Adrenal gland (tissue), 19 donors: ENCODE measurements at places on chromosomes 4 and X.

- no peak for DNase-seq
Measured at GRCh38 chr4:186915816-186916215, 192.2 kb upstream of the FAT1 start.

DNA sequence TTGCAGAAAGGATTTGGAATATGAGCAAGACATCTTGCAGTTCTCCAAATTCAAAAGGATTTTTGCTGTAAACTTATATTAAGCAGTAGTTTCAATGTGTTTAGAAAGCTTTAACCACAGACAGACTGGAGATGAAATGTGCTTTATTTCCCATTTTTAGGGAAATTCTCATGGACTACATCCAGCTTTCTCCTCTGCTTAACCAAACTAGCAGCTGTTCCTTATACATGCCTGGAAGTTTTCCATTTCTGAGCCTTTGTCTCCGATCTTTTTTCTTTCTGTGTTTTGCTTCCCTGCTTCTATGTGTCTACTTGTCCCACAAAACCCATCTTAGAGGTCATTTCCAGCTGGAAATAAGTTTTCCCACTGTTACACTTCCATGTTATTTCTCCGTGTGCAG is 41.6 kb downstream of the TMA16 start:
- no peak for DNase-seq

GRCh38 chr4:79042079-79042674 is 102.9 kb upstream of the PAQR3 start:
- DNase-seq, result no peak

- DNase-seq, result no peak
Measured at GRCh38 chr4:19736968-19737756, 514.5 kb upstream of the SLIT2 start.

DNA sequence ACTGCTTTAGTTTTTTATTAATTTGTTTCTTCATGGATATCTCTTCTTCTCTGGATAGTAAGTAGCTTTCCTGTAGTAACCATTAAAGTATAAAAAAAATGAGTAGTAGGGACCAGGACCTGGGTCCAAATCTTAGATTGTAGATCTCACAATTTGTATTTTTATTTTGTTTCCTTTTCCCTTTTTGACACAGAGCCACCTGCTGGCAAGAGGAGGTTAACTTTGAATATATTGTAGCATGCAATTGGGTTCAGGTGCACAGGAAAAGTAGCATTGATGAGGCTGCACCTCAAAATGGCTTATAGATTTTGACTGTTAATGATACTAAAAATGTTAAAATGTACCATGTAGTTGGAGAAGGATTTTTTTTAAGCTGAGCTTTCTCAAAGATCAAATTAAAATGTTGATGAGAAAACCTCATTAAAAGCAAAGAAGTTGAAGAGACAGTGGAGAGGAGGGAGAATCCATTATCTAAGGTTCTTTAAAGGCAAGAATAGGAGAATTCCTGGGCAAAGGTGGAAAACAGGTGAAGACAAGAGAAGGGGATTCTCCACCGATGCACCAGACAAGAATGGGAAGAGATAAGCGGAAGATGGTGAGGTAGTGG is 48.3 kb upstream of the HPGDS start:
- DNase-seq, result peak; percentile 34

- no peak for DNase-seq
Measured at GRCh38 chr4:9704551-9705332, 76.7 kb upstream of the DRD5 start.

DNA sequence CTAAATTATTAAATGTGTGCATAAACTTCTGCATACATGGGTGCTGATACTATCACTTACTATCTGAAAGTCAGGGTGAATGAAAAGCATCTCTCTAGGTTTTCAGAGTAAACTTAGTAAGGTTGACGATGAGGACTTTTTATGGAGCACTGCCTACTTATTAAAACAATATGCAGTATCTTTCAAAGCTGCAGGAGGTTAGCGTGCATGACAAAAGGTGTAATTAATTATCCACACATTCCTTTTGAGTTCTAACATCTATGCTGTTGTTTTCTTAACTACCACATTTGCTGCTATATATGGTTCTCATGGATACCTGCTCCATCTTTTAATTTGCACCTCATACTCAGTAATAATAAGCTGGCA is 256.2 kb downstream of the FSTL5 start:
- DNase-seq, result no peak

DNA sequence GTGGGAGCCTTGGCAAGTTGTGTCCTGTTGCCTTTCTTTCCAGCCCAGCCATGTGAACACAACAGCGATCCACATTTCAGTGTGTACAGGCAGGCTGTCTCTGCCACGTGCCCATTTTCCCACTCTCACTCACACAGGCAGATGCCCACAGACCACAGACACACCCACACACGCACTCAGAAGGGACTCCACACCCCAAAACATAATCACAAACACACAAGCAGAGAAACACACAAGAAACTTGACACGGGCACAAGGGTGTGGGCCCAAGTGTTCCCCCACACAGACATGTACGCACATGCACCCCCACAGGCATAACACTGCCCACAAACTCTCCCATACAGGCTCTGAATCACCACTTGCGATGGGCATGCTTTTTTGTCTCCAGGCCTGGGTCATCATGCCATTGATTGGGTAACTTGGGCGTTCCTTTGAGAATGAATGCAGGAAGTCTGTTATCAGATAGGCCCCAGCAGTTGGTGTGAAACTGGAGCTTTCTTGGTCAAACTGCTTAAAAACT is 84.3 kb downstream of the NBDY start:
- DNase-seq, result peak; percentile 45

GRCh38 chrX:12419591-12419990 is 281.3 kb downstream of the FRMPD4 start:
- DNase-seq, result no peak

DNA sequence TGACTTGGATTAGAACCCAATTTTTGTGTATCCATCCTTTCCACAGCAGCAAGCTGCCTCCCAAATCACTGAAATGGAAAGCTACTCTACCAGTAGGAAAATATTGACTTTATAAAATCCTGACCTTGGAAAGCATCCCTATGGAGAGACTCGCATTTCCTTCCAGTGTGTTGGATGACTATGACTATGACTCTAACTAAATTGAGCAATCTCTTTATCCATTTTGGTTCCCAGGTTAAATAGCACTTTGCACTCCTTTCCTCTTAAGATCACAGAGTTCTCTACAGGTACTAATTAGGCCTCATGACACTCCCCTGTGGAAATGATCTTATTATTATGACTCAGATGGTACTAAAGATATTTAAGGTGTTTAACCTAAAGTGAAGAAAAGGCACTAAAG is 431.8 kb downstream of the PPARGC1A start:
- DNase-seq, result no peak

DNA sequence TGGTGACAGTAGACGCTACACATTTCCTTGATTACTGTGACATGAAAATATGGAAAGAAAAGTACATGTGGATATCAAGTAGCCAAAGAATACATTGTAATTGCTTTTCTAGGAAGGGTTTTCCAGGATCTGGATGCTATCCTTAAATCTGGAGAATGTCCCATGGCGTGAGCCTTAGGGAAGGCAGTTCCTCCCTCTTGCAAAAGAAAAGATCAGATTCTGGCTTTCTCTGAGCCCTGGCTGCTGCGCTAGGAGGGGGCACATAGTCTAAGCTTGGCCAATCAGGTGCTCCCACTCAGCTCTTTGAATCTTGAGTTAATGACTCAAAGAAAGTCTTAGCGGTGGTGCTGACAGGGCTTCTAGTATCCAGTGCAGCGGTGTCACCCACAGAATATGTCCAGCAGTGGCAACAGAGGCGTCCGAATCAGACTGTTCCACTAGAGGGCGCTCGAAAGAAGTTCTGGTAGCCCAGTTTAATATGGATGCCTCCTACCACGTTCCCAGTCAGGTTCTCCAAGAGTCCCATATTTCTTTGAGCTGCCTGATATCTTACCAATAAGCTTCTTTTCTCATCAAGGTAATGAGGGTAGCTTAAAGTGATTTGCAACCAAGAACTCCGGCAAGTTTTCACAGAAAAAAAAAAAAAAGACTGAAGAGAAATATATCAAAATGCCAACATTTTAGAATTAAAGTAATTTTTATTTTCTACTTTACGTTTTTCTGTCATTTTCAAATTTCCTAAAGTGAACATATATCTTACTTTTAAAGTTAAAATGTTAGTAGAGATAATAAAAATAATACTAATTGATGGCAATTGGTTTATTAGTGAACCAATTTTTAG is 213.4 kb upstream of the S100G start:
- peak; percentile 82 for DNase-seq

GRCh38 chrX:140057001-140057411 is 91.7 kb upstream of the CXorf66 start:
- DNase-seq, result peak; percentile 78

- DNase-seq, result peak; percentile 5
Measured at GRCh38 chr4:174523025-174523693, 871 bp upstream of the HPGD start.

DNA sequence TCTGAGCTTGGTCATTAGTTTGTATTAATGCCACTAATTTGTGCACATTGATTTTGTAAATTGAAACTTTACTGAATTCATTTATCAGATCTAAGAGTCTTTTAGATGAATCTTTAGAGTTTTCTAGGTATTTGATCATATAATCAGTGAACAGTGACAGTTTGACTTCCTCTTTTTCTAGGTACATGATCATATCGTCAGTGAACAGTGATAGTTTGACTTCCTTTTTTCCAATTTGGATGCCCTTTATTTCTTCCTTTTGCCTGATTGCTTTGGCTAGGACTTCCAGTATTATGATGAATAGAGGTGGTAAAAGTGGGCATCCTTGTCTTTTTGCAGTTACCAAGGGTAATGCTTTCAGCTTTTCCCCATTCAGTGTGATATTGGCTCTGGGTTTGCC is 421.4 kb upstream of the CPXCR1 start:
- DNase-seq, result no peak

GRCh38 chr4:44100456-44100855 is 348.2 kb downstream of the KCTD8 start:
- no peak for DNase-seq

DNA sequence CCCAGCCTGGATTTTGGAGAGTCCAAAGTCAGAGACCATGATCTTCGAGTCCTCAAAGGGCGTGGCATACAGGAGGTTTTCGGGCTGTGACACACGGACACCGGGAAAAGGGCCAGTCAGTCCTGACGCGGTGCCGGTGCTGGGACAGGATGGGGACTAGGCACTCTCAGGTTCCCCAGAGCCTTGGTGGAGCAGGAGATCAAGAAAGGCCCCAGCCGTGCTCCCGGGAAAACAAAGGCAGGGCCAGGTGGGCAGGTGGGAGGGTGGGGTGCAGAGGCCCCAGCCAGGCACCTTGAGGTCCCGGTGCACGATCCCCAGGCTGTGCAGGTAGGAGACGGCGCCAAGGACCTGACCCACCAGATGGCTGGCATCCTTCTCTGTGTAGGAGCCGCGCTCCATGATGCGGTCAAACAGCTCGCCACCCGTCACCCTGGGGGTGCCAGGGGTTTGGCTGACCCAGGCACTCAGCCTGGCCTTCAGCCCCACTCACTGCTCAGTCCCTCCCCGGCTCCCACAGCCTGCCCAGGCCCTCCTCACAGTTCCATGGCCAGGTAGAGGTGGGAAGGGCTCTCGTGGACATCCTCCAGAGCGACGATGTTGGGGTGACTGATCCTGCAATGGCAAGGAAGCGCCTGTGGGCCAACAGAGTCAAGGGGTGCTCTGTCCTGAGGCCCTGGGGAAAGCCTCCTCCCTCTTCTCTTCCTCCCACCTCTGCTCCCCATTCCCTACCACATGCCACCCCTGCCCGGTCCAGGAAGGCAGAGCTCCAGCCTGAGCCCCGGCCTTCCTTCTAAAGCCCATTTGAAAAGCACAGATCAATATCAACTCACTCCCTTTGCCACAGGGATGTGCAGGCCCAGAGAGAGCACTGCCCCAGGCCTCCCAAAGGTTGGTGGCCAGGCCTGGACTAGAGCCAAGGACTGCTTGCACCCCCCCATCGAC is 1.8 kb downstream of the PNCK start:
- DNase-seq, result no peak

DNA sequence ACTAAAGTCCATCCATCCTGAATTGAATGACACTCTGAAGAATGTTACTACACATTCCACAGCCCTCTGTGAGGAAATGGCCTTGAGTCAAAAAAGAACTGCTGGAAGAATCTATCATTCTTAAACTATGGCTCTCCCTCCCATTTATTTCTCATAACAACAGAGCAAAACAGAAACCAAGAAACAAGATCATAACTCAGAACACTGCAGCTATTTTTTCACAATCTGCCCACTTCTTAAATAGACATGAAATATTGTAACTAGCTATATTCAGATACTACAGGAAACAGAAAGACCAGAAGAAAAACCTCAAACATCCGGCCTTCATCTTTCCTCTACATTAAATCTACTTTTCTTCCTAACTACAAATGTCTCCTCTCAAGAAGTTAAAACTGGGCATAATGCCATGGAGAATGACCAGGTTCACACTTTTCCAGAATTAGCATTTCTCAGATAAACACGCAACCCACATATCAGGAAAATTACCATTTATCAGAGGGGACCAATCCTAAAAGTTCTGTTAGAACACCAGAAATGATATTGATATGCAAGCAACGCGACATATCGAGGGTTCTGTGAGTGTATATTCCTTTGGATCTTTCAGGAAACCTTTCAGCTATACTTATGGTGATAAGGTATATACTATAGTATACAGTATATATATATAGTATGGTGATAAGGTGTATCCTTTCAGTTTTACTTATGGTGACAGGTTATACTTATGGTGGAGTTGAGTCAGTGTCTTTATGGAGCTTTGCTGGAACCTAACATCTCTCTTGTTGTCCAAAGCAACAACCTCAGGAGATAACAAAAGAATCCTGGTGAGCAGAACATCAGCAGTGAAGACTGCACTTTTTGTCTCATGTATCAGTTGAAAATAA is 60.4 kb upstream of the IRF2 start:
- no peak for DNase-seq

- peak; percentile 28 for DNase-seq
Measured at GRCh38 chrX:22652596-22652995, 347.2 kb upstream of the DDX53 start.

DNA sequence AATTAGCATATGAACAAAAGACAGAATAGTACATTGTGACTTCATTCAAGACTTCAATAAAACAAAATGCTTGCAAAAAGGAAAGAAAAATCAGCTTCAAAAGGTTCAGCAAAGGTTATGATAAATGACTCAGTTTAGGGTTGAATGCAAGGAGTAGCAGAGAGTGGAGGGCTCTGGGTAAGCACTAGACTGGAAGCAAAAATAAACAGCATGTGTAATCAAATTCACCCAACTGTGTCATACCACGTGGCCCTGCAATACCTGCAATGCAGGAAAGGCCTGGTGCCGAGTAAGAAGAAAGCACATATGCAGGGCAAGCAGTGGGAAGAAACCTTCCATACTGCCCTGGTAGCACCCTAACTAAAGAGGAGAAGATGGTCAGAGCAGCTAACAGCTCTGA is 88.7 kb downstream of the ATP11C start:
- DNase-seq, result no peak

- DNase-seq, result no peak
Measured at GRCh38 chr4:182495031-182495430, 251.8 kb downstream of the TENM3 start.

- no peak for DNase-seq
Measured at GRCh38 chr4:63460075-63460474, 949.2 kb downstream of the TECRL start.

DNA sequence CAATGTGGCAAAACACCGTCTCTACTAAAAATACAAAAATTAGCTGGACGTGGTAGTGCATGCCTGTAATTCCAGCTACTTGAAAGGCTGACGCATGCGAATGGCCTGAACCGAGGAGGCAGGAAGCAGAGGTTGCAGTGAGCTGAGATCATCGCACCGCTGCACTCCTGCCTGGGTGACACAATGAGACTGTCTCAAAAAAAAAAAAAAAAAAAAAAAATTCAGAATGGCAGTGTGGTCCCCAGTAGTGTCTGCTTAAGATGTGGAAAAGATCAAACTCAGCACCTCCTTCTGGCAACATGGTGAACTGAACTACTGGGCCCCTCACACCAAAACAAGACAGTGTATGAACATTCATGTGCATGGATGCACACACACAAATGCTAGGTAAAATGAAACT is 32.2 kb downstream of the SMS start:
- no peak for DNase-seq
